ENCODE measurements at places on chromosomes 1 and 21.

GRCh38 chr1:14894811-14895560 is 258.6 kb upstream of the TMEM51 start:
- DNase-seq = no peak

GRCh38 chr1:10682449-10683309 is 113.8 kb downstream of the CASZ1 start:
- DNase-seq = no peak

DNA sequence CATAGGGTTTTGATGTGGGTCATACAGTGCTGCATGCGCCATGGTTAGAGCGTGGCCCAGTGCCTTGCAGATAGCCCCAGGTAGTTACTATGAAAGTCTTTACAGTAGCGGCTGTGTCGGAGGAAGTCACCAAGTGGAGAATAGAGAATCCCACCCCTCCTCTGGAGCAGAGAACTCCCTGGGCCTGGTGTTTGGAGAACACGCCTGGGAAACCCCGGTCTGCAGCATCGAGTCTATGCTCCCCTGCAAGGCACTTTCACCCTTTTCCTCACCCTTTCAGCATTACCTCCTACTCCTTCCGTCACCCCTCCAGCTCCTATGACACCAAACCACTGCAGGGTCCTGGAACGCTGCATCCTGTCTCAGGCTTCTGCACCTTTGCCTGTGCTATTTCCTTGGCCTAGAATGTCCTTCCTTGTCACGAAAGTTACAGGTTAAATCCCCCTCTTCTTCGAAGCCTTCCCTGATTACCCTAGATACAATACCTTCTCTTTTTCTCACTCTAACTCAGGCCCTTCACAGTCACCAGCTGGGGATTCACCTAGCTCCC is 2.7 kb upstream of the SLC1A7 start:
- no peak for DNase-seq

GRCh38 chr1:230077011-230077410 is 10.0 kb downstream of the GALNT2 start:
- DNase-seq = no peak

DNA sequence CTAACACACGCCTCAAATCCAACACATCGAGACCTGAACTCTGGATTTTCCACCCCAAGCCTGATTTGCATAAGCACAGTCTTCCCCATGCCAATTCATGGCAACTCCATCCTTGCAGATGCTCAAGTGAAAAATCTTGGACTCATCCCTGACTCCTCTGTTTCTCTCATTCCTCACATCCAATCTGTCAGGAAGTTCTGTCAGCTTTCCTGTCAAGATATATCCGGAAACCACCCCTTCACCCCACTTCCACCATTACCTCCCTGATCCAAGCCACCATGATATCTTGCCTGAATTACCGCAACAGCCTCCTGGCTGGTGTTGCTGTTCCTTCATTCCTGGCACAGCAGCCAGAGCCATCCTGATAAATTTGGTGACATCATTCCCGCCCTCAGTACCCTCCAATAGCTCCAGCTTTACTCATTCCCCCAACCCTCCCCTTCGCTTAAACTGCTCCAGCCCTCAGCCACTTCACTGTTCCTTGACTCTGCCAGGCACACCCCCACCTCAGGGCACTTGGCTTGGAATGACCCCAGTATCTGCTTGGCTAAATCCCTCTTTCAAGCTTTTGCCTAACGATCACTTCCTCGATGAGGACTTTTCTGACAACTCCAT is 17.4 kb downstream of the TCEA3 start:
- no peak for DNase-seq

DNA sequence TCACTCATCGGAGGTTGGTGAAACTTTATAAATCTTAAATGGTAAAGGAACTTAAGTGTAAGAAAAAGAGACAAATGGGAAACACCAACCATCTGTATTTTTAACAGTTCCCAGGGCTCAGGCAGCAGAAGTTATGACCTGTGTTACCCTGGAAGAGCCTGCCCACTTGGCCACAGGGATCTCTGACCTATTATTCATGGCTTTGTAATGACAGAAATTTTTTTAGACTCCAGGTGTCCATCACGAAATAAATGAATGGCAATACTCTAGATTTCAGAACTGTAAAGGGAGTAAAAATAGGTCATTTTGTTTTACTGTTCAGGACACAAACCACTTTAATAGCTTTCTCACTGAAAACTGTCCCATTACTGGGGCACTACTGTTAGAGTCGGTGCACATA is 389.8 kb downstream of the VAV3 start:
- no peak for DNase-seq

DNA sequence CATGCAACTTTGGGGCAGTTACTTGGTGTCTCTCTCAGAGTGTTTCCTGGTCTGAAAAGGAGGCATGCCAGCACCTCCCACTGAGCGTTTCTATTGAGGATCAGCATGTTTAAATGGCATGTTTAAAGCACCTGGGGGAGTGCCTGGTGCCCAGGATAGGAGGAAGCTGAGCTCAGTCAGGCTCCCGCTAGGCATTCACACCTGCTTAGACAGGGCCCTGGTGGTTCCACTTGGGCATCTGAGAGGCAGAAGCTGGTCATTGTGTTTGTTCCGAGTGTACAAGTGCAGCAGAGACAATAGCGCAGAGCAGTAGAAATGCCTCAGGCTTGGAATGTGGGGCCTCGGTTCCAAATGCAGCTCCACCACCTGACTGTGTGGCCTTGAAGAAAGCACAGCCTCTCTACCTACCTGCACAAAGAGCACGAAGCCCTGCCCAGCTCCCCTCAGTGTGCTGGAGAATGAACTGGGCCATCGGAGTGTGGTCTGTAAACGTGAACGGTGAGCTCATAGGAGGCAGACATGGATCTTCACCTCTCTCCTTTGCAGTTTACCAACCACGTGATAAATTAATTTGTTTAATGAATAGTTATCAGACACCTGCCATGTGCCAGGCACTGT is 20.3 kb upstream of the TMEM222 start:
- DNase-seq = no peak

- DNase-seq = no peak
These were observed 377.3 kb downstream of the SIPA1L2 start for GRCh38 chr1:232252546-232253118.

- DNase-seq = no peak
These were observed 49.8 kb upstream of the WLS start for GRCh38 chr1:68281946-68282615.

- no peak for DNase-seq
These were observed 68.9 kb downstream of the CNIH3 start for GRCh38 chr1:224684979-224685425.

- no peak for DNase-seq
These were observed 180.7 kb upstream of the SGIP1 start for GRCh38 chr1:66353257-66353656.

DNA sequence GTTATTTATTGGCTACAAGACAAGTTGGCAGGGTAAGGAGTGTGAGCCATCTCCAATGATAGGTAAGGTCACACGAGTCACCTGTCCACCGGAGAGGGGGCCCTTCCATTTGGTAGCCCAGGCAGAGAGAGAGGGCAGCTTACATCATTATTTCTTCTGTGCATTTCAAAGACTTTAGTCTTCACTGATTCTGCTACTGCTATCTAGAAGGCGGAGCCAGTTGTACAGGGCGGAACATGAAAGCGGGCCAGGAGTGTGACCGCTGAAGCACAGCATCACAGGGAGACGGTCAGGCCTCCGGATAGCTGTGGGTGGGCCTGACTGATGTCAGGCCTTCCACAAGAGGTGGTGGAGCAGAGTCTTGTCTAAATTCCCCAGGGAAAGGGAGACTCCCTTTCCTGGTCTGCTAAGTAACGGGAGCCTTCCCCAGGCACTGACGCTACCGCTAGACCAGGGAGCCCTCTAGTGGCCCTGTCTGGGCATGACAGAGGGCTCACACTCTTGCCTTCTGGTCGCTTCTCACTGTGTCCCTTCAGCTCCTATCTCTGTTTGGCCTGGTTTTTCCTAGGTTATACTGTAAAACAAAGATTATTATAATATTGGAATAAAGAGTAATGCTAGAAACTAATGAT is 36.7 kb downstream of the ZNF695 start:
- no peak for DNase-seq

GRCh38 chr1:7420470-7421100 is 350.5 kb upstream of the VAMP3 start:
- DNase-seq = no peak

- no peak for DNase-seq
These were observed 35.2 kb downstream of the RAP1A start for GRCh38 chr1:111654839-111655238.

- DNase-seq = no peak
These were observed 53.9 kb downstream of the TOR1AIP2 start for GRCh38 chr1:179823693-179824092.

DNA sequence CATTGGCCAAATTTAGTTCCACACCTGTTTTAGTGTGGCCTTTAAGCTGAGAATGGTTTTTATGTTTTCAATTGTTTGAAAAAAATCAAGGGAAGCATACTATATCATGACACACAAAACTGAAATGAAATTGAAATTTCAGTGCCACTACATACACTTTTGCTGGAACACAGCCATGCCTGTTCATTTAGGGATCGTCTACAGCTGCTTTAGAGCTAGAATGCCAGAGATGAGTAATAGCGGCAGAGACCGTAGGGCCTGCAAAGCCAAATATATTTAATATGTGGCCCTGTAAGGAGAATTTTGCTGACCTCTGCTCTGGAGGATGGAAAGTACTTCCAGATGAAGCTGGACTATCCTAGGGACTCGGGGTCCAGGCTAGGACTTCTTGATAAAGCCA is 62.5 kb upstream of the LYST start:
- DNase-seq = no peak

DNA sequence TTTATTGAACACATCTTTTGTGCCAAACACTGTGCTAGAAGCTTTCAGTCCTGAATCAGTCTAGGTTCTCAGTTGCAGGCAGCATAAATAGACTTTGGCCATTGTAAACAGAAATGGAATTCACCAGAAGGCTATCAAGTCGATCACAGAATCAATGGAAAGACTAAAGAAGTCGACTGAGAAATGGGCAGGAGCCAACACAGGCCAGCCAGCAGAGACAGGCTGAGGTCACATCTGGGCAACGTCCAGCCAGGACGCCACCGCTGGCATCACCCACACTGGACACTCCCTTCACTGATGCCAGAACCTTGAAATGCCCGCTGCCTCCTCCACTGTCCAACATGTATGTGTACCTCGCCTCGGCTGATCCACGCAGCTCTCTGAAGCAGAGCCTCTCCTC is 5.5 kb upstream of the CNTN2 start:
- DNase-seq = no peak

DNA sequence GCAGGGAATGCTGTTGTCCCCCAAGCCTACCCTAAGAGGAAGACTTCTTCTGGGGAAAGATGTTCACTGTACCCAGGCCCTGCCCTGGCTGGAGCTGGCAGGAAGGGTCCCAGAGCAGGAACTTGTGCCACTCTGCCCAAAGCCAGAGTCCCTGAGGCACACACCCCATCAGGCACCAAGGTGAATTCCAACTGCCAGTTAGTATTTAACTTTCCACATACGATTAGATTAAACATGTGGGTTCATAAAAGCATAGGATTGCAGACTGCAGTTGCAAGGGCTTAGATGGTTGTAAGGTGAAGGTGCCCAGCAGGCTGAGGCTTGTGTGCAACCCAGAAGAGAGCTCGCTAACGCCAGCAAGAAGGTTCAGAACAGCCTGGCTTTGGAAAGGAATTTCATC is at the start of gene KCNE2:
Gene KCNE2 (plus strand): TSS at position 274 of the 400 bp plus-strand sequence. CDS start 6,473 bp downstream, outside the sequence.
- DNase-seq = no peak

GRCh38 chr1:5622412-5622811 is 369.8 kb downstream of the NPHP4 start:
- no peak for DNase-seq

- no peak for DNase-seq
These were observed 60.5 kb upstream of the CR2 start for GRCh38 chr1:207393610-207394009.

DNA sequence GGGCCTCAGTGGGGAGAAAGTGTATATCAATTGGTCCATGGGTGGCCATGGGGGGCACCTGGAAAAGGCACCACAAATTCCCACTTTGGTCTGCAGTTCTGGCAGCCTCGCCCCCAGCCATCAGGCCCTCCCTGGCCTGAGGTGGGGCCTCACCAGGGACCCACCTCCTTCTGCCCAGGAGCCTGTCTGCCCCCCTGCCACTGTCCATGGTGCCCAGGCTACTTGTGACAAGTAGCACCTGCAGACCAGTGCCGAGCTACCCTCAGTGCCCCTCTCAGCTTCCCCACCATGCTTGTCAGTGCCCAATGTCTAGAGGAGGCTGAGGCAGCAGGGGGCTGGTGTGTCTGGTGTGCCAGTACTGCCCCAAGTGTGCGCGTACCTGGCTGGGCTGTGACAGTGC is 87.1 kb upstream of the PAXBP1 start:
- no peak for DNase-seq

DNA sequence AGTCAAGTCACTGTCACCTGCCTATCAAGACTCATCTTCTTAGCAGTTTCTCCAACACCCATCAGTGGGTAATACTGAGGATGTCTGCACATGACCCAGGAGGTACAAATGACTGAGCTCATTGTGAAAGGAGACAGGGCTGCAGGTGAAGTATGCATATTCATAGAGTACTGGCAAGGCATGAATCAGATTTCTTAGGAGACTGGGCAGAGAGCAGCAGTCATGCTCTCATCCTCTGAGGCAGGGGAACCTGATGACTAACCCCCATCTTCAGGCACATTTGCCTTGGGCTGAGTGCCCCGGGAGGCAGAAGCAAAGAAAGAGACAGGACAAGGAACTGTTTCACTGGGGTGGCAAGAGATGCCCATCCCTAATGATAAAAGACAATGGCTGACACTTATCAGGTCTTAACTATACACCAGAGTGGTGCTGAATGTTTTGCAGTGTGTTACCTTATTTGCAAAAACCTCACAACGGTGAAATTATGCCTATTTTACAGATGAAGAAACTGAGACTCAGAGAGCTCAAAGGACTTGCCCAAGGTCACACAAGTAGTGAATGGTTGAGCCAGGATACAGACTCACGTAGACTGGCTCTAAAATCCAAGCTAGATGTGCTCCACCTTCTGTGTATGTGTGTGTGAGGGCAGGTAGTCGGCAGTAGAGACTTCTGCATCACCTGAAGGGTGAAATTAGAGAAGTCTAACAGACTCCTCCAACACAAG is 9.2 kb upstream of the GRHL3 start:
- no peak for DNase-seq

DNA sequence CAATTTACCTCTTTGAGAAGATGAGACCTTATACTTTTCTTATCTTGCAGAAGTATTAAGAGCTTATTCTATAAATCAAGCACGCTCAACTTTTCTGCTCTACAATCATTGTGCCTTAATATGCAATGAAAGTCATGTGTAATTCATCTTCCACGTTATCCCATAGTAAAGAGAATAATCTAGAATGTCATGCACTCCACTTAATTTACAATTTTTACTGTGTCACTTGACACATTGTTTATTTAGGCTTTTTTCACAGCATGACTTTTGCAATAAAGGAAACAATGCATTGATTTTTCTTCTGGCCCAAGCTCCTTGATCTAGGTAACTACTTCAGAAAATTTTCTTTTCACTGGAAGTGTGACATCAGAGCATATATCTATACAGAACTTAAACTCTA is 290.9 kb downstream of the HHIPL2 start:
- no peak for DNase-seq

DNA sequence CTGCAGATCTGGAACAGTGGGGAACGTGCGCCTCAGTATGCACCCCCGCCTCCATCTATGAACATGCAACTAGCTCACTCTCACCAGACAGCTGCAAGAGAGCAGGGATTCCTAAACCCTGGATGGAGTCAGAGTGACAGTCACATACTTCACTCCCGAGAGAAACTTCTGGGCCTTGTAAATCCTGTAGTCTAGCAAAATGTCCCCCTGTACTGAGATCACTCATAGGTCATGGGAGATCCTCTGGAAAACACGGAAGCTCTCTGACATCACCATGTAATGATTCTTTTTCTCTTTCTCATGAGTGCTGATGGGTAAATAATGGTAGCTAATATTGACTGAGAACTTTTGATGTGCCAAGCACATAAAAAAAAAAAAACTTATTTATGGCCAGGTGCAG is 23.4 kb upstream of the TARDBP start:
- no peak for DNase-seq

- DNase-seq = peak; percentile 38
These were observed 82.2 kb upstream of the SSX2IP start for GRCh38 chr1:84772428-84772943.

Data from stimulated activated CD8-positive, alpha-beta memory T cell treated with anti-CD3 and anti-CD28 coated beads, Interleukin-4, amount 100 ng/mL, for 4 hours (primary cell).